ENCODE measurements at places on chromosomes 4 and X.

DNA sequence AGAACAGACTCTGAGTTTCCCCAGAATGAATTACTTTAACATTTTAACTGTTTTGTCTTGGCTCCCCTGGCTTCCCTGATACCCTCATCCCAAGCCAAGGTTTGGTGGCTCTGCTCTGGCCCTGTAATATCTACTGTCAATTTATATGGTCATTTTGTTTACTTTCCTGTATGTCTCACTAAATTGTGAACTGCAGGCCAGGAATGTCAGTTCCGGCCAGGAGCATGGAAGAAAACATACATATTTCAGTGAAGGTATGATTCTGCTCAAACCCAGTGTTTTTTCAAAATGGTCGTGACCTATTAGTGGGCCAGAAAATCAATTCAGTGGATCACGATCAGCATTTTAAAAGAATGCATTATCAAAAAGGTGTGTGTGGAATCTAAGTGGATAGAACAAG is 1.2 kb downstream of the RPGR start:
- DNase-seq: no peak

GRCh38 chrX:150582338-150582948 is 14.0 kb downstream of the MTM1 start:
- no peak for DNase-seq

GRCh38 chr4:173332963-173333657 is 1.0 kb downstream of the HMGB2 start:
- no peak for DNase-seq

DNA sequence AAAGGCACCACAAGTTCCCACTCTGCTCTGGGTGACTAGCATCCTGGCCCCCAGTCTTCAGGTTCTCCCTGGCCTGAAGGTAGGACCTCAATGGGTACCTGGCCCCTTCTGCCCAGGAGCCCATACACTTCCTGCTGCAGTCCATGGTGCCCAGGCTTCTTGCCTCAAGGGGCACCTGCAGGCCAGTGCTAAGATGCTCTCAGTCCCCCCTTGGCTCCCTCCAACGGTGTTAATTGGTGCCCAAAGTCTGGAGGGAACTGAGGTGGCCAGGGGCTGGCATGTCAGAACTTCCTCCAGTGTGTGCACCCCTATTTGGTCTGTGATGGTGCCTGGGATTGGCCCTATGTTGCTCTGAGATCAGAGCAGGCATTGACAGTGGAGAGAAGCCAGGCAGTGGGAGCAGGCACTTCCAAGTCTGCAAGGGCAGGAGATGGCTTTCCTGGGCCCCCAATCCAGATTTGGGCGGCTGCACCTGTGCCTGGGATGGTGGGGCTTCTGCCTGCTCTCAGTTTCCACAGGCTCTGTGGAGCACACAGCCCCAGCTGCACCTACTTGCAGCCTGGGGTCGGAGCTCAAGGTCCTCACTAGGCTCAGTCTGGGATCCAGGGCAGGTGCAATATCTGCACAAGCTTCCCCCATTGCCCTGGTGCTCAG is 301.6 kb downstream of the FAM47B start:
- no peak for DNase-seq

- DNase-seq: no peak
Measured at GRCh38 chr4:88981993-88982392, 75.0 kb downstream of the FAM13A start.

DNA sequence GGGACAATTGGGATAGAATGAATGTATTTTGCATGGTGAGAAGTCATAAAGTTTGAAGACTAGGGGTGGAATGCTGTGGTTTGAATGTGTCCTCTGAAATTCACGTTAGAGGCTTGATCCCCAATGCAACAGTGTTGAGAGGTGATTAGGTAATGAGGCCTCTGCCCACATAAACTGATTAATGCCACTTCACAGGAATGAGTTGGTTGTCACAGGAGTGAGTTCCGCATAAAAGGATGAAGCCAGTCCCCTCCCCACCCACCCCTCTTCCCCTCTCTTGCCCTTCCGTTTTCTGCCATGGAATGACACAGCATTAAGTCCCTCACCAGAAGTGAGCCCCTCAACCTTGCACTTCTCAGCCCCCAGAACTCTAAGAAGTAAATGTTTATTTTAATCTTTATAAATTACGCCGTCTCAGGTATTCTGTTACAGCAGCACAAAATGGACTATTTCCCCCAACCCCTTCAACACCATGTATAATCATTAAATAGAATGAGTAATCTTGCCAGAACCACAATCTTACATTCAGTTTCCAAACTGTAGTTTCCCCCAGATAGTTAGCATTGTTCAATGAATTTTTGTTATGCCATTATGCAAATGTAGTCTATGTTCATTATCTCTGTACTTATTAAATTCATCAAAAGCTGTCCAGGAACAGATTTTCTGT is 5.5 kb upstream of the MMAA start:
- DNase-seq: no peak

DNA sequence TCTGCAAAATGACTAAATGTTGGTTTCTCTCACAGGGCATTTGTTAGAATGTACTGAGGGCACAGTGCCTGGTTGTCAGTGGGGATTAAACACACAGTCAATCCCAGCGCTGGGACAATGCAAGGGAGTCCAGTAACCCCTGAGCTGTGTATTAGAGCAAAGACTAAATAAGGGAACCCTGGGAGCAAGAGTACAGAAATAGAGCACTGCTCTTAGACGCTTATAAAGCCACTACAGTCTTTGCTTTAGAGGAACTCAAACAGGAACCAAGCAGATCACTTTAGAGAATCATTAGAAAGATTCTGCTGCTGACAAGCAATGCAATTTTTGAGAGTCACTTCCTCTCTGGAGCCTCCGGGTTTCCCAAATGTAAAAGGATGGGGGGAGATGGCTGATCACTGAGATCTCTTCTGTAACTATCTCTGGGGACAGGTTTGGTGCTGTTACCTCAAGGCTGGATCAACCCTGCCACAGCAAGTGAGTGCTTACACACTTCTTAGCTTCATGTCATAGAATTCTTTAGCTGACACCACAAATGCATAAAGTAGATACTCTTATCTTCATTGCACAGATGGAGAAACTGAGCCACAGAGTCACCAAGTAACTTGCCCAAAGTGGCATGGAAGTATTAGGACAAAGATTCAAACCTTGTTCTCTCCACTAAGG is 137.8 kb upstream of the CPEB2 start:
- DNase-seq: no peak

- no peak for DNase-seq
Measured at GRCh38 chr4:31458813-31459212, 738.6 kb downstream of the PCDH7 start.

DNA sequence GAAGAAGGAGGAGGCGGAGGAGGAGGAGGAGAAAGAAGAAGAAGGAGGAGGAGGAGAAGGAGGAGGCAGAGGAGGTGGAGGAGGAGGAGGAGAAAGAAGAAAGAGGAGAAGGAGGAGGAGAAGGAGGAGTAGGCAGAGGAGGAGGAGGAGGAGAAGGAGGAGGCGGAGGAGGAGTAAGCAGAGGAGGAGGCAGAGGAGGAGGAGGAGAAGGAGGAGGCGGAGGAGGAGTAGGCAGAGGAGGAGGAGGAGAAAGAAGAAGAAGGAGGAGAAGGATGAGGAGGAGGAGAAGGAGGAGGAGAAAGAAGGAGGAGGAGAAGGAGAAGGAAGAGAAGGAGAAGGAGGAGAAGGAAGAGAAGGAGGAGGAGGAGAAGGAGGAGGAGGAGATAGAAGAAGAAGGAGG is 19.9 kb downstream of the MRFAP1 start:
- DNase-seq: no peak

- DNase-seq: no peak
Measured at GRCh38 chr4:184762100-184762499, 28.2 kb upstream of the CENPU start.

- peak; percentile 8 for DNase-seq
Measured at GRCh38 chr4:81314196-81314896, 99.3 kb upstream of the PRKG2 start.

GRCh38 chr4:111986095-111986494 is 159.2 kb upstream of the FAM241A start:
- DNase-seq: no peak

GRCh38 chr4:57287687-57288604 is 177.8 kb upstream of the IGFBP7 start:
- no peak for DNase-seq

DNA sequence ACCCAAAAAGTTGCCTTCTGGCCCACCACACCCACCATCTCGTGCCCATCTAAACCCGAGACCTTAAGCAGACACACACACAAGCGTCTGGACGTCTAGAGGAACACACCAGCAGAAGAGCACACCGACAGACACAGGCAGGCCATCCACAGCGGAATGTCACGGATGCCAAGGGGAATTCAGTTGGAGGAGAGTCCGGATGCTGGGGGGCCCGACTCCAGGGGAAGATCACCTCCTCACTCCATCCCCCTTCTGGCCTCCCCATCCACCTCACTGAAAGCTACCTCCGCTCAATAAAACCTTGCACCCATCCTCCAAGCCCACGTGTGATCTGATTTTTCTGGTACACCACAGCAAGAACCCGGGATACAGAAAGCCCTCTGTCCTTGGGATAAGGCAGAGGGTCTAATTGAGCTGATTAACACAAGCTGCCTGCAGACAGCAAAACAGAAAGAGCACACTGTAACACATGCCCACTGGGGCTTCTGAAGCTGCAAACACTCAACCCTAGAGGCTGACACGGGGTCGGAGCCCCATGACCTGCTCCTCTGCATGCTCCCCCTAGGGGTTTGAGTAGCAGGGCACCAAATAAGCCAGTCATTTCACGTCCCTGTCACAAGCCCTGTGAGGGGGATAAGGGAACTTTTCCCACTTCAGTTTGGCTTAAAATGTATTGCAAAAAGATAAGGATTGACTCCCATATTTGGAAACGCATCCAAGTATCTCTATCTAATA is 339.6 kb upstream of the PCDH10 start:
- no peak for DNase-seq

DNA sequence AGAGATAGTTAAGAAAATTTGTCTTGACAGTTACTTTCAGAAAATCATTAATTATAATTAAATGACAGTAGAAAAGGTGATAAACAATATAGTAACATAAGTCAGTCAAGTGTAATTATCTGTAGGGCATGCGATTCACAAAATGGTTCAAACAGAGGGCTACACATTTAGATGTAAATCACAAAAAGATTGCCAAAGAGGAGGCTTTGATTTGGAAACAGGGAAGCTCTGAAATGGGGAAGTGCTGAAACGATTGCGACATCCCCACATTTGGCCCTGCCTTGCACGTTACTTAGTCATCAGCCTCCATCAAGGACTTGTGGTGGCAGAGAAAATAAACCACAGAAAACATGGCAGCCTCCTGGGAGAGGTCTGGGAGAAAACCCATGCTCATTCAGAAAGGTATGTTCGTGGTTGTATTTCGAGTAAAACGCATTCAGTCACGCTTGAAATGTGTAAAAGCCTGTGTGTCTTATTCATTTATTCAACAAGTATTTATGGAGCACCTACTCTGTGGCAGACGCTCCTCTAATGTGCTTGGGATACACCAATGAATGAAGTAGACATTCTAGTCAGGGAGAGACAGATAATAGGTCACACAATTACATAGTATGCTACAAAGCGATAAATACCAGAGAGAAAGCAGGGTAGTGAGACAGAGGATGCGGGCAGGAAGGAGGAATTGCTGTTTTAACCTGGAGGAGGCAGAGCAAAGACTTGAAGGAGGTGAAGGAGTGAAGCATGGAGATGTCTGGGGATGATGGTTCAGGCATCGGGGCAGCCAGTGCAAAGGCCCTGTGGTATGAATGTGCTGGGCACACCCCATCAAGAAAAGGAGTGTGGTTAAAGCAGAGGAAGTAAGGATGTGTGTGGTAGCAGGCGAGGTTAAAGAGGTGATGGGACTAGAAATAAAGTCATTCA is 7.8 kb downstream of the RBM47 start:
- peak; percentile 20 for DNase-seq

GRCh38 chrX:2677764-2678163 is 13.3 kb upstream of the CD99 start:
- peak; percentile 77 for DNase-seq

DNA sequence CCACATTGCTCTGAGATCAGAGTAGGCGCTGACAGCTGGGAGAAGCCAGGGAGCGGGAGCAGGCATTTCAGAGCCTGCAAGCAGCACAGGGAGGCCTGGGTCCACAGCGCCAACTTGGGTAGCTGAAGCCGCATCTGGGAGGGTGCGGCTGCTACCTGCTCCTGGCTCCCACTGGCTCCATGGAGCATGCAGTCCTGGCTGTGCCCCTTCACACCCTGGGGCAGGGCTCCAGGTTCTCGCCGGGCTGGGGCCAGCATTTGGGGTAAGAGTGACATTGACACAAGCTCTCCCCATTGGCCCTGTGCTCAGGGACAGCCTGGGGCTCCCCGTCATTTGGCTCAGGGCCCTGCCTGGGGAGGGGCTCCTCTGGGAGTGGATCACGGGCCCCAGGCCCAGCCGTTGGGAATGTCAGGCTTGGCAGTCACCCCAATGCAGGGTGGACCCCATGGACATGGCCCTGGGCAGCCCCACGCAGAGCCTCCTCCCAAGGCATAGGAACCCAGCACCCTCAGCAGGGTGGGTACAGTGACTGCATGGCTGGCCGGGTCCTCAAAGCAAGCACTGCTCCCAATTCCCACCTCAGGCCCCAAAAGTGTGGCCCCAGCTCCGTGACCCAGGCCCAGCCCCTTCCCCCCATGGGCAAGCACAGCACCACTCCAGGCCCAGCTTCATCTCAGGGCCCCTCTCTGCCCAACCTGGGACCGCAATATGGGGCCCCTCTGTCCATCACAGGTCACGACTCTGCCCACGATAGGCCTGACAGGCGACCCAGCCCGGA is 82.4 kb downstream of the PRDM5 start:
- no peak for DNase-seq

DNA sequence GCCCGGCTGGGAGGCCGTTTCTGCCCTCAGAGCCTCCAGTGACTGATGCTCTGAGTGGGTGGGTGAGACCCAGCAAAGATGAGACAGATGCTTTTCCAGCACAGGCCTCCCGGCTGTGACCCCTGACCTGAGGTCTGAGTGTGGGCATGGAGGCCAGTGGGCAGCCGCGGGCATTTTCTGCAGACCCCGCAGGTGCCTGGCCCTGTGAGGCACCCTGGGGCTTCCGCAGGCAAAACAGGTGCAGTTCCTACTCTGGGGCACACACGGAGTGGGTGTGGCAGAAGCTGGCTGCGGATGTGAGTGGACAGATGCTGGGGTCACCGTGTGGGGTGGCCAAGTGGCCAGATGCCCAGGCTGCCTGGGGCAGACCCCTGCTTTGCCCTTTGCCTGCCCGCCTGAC is 14.8 kb downstream of the HTRA3 start:
- DNase-seq: no peak

GRCh38 chrX:69153060-69153730 is 12.1 kb downstream of the PJA1 start:
- DNase-seq: no peak

GRCh38 chr4:108171339-108172230 is 2.9 kb upstream of the LEF1 start:
- DNase-seq: no peak

DNA sequence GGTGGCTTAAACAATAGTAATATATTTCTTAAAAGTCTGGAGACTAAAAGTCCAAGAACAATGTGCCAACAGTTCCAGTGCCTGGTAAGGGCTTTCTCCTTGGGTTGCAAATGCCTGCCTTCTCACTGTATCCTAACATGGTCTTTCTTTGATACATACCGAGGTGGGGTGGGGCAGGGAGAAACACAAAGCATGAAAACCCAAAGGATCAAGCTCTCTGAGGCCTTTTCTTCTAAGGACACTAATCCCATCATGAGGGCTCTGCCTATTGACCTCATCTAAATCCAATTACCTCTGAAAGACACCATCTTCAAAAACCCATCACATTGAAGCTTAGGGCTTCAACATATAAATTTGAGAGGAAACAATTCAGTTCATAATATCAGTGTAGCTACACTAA is 311.3 kb downstream of the GRID2 start:
- no peak for DNase-seq

Data from HS-27A (cell line).